ENCODE measurements at places on chromosomes 1 and 21.

DNA sequence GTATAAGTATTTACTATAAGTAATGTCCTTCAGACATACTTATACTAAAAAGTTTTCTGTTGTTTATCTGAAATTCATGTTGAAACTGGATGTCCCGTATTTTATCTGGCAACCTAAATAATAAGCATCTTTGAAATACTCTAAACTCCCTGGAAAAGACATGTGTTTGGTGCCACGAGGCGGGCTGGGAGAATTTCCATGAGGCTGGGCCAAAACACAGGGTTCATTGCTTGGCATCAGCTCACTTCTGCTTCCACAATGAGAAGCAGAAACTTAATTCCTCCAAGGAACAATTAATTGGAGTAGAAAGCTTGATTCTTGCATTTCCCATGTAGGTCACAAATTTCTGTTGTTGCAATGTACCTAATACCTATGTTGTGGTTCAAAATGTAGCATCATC is 110.2 kb downstream of the PSMG1 start:
- DNase-seq: no peak

DNA sequence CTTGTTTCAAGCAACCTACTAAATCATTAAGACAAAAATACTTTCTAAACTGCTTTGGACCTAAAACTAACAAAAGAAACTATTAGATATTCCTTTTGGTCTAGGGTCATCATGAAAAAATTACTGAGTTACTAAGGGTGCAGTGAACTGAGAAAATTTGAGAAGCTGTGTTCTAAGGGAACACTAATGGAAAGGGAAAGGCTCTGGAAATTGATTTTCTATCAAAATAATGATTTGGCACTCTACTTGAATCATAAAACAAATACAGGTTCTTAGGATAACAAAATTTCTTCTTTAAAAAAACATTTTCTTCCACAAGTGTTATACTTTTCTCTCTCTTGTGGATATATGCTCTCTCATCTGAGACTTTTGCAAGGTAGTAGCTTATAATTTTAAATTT is 213.5 kb downstream of the DNAH14 start:
- DNase-seq: no peak

DNA sequence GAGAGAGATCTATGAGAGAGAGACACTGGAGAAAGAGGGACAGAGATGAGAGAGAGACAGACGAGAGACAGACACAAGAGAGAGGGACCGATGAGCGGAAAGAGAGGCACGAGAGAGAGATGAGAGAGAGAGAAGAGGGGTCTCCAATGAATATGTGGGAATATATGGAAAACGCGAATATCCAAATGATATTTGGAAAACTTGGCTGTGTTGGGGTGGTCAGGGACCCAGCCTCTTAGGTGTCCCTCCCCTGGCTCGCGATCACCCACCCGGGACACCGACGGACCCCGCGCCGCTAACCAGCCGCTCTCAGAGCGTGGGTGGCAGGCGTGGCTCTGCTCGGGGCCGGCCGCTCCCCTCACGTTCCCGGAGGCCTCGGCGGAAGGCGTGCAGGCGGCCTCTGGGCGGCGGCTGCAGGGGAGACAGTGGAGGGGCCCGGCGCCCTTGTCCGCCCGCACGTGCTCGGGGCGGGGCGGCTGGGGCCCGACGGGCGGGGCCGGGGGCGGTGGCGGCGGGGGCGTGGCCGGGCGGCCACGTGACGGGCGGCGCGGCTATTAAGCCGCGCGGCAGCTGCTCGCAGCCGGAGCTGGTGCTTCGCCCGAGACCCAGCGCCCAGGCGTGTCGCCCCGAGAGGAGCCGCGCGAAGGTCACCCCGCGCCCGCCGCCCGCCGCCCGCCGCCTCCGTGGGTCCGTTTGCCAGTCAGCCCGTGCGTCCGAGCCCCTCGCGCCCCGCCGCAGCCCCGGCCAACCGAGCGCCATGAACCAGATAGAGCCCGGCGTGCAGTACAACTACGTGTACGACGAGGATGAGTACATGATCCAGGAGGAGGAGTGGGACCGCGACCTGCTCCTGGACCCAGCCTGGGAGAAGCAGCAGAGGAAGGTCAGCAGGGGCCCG is at the start of gene ACTN2:
ACTN2 (plus strand) TSS at position 583 of the 898 bp plus-strand sequence; CDS start at position 758, 175 bp downstream.
- peak; percentile 32 for DNase-seq

DNA sequence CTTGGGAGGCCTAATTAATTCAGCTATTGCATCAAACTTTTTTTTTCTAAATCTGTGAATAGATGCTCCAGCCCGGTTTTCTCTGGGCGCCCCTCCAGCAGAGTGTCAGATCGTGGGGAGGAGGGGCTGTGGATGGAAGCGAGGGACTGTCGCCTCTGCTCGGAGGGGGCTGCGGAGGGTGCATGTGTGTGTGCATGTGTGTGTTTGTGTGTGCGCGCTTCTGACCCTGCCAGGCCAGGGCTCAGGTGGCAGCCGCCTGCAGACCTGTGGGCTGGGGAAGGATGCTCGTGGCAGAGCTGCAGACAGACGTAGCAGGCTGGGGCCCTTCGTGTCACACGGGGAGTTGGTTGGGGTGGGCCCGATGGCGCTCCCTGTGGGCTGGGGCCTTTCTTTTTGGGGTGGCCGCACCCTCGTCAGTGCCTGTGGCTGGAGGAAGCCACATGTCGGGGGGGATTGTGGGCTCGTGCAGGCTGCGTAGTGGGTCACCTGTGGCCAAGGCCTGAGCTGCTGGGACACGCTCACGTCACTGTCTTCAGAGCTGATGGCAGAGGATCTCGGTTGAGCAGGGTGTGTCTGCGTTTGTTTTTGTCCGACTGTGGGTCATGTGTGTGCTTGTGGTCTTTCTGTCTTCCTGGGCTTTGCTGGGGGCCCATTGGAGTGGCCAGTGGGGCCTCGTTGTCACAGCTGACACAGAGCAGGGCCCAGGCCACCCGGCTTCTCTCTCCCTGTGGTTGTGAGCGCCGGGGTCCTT is 2.8 kb downstream of the SKI start:
- no peak for DNase-seq

GRCh38 chr1:70358921-70359564 is 4.5 kb upstream of the ANKRD13C start:
- DNase-seq: peak; percentile 79

GRCh38 chr1:1470626-1471388 is 758 bp upstream of the ATAD3B start:
- DNase-seq: peak; percentile 2

GRCh38 chr1:22255341-22256212 is 112.7 kb upstream of the WNT4 start:
- no peak for DNase-seq

DNA sequence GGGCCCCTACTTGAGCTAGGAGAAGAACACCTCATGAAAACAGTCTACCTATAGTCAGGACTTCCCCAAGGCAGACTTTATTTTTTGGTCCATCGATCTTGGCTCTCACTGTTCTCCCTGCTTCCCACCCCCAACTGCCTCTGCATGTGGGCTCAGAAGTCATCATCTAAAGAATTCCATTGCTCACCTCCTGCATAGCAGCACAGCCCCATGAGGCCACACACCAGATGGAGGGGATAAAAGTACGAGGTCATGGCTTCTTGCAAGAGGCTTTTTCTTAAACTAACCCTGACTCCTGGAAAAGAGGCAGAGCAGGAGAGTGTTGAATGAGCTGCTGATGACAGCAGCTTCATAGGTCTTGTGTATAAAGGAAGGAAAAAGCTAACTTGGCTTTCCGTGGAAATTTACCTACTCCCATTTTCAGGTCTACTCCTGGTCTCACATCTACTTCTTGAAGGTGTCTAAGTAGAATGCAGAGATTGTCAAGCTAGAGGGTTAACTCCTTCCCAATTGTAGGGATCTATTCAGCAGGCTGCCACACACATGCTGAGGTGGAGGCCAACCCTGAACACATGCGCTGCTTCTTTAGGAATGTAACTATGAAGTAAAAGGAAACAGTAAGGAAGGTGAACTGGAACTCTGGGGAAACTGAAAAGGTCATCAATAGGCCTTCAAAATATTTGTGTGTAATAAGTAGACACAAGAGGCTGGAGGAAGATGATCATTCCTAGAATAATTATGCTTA is 18.7 kb downstream of the WNT2B start:
- peak; percentile 92 for DNase-seq

DNA sequence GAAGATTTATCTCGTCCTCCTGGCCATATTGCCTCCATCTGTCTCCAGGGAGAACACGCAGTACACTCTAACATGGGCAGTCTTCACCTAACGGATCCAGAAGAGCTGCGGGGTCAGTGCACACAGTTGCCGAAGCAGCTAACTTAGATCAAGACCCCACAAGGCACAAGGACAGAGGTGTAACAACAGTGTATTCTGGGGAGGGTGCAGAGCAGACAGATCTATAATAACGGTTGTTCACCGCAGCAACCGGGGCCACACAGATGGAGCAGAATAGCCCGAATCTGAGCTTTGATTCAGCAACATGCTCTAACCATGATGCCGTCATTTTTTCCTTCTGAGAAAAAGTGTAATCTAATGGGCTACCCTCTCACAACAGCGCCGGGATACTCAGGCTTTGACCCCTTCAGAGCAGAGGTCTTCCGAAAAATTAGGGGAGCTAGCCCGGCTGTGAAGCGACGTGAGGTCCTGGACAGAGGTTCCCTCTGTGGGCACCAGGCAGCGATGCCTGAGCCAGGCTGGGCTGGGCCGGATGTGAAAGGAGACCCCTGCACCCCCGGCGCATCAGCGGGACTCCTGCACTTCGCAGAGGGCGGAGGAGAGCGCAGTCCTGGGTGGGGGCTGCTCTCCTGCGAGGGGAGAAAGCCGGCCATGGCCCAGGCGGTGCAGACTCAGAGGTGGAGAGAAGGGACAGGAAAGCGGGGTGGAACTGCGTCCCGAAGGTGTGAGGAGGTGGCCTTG is 57.5 kb downstream of the BCL9 start:
- DNase-seq: peak; percentile 28

DNA sequence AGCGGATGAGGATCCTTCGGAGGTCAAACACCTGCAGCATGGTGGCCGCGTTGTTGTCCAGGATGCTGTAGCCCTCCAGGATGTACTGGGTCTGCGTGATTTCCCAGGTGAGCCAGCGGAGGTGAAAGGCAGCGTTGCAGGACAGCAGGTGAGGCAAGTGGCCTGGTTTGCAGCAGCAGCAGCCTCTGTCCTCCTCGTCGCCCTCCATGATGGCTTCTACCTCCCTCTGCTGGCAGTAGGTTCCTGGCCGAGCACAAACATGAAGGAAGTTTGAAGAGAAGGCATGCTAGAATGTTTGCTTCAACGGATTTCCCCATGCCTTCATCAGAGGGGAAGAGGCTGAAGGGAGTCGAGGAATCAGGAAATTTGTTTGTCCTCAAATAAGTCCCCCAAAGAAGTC is 74.7 kb downstream of the NTPCR start:
- peak; percentile 42 for DNase-seq

DNA sequence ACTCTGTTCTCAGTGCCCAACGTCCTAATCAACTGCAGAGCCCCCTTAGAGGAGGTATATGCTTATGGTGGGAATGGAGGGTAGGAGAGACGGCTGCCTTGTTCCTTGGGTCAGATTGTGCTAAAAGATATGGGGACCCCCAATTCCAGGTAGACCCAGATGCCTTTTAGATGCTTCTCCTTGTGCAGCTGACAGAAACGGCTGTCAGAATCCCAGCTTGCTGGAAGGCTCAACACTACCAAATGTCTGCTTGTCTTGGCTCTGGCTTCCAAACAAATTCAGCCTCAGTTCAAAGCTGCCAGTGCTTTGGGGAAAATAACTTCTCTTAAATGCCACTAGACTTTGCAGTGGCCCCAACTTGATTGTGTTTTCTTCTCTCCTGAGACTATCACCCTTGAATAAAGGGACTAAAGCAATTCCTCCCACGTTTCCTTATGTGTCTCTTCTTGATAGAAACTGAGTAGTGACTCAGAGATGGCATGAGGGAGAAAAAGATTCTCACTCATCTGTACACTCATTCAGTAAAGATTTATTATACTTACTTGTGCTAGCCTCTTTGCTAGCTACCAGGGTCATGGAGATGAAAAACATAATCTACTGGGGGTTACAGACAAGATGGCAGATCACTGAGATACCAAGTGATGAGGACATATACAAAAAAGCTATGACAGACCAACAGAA is 3.4 kb upstream of the RNF19B start:
- DNase-seq: peak; percentile 82

GRCh38 chr1:206032380-206033140 is 8.9 kb upstream of the CTSE start:
- DNase-seq: no peak

DNA sequence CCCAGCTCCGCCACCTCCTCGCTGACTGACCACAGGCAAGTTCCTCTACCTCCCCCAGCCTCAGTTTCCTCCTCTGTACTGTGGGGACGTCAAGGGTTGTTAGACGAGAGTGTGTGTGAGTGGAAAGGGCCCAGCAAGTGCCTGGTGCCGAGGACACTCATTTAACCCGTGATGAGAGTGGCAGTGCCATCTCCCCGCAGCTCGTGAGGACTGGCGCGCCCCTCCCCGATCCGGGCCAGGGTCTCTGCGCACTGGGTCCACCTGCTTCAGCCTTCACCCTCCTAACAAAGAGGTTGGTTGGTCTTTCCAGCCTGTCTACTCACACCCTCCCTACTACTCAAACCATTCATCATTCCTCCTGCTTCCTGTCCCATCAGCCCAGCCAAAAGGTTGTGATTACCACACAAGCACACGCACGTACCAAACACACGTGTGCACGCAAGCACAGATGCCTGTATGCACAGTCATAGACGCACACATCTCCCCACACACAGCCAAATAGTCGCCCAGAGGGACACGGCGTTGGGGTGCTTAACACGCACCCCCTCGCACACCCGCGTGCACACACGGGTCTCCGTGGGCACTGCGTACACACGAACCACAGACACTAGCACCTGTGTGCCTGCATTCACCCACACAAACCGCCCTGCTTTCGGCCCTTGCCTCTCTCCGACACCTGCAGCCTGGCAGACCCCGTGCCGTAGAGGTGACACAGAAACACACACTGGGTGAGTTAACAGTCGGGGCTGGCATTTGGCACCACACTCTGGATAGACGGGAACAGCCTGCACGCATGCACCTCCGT is 39.3 kb downstream of the TAS1R2 start:
- no peak for DNase-seq

DNA sequence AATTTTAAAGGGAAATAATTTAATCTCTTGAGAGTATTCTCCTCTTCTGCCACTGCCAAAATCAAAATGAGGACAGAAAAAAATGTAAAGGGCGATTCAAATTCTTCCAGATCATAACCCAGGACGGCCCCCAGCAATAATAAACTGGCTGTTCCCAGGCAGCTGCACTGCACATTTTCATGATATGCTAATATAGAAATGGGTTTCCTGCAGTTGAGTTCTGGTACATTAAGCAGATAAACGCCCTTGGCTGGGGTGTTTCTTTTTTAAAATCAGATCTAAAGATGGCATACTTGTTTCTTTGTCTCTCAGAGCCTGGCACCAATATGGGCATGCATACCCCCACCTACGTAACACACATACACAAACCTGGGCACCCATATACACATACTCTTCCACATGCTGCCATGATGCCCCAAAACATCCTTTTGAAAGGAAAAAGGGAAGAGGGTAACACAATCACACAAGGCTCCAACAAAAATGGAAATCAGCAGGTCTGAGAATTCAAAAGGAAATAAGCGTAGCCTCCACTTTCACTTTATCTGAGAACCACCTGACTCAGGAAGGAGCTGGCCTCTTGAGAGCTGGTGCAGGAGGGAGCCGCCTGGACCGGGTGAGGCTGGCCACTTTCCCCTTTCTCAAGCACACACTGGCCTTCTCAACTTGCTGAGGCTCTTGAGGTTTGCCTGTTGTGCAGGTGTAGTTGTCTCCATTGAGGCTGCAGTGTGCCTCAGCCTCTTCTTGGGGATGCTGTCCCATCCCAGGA is 653.4 kb downstream of the KIF26B start:
- no peak for DNase-seq

- peak; percentile 54 for DNase-seq
Measured at GRCh38 chr1:100866041-100866900, 28.4 kb downstream of the EXTL2 start.

Measured in kidney tubule cell (primary cell).